ENCODE measurements at places on chromosomes 11 and 22. TPM values are rescaled to one million over a fixed set of nuclear protein-coding genes. Genes with fewer than 3 reads are reported as not detected.

Gene MAPK8IP1
- 3.3 TPM for polyA plus RNA-seq

Gene TCF20
- 3.1 TPM for polyA plus RNA-seq

Gene MMP27
- not detected for polyA plus RNA-seq

Gene CD3D
- polyA plus RNA-seq = not detected

Gene TRIOBP
- 0.23 TPM for polyA plus RNA-seq

Gene OAF
- not detected for polyA plus RNA-seq

Gene CD3E
- not detected for polyA plus RNA-seq

Gene KDM4E
- polyA plus RNA-seq = not detected

Gene FGF4
- polyA plus RNA-seq = not detected

Gene TCP11L1
- polyA plus RNA-seq = 6.5 TPM

Gene MYEOV
- polyA plus RNA-seq = not detected
